Colonic mucosa (tissue), 4 donors: ENCODE measurements at places on chromosomes 12 and 14. TPM values are rescaled to one million over a fixed set of nuclear protein-coding genes. Genes with fewer than 3 reads are reported as not detected.

DNA sequence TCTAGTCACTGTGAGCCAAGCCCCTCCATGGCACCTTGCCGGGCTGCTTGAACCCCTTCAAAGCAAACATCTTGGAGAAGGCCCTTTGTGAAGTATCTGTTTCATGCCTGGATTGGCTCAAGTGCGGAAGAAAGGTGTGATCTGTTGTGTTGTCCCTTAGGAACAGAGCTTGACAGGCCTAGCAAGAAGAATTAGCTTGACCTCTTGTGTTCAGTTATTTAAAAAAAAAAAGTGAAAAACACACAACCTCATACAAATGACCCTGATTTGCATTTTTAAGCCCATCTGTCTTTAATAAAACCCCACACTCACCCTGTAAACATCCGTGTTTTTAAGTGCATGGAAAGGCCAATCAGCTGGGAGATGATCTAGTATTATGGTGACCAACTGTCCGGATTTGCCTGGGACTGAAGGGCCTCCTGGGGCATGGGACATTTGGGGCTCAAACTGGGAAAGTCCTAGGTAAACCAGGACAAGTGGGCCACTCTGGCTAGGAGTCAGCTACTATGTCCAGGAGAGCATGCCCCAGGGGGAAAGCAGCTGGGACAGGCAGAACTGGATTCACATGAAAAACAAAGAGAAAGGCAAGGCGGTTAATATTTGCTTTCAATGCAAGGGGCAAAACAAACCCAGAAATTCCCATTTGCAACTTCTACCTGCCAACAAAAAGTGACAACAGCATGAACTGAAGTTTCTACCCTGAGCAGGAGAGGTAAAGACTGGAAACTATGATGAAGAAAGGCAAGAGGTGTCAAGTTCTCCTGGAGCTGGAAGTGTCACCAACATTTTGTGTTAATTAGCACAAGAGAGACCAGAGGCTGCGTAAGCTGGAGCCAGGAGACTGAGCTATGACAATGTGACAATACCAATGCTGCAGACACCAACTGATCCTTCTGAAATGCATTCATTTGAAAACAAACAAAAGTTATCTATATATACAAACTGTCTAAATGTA is 78.6 kb downstream of the CLMN start:
- no peak for DNase-seq

Gene SAMD15
- total RNA-seq, result 0.72 TPM

Gene DEGS2
- 37.0 TPM for total RNA-seq

DNA sequence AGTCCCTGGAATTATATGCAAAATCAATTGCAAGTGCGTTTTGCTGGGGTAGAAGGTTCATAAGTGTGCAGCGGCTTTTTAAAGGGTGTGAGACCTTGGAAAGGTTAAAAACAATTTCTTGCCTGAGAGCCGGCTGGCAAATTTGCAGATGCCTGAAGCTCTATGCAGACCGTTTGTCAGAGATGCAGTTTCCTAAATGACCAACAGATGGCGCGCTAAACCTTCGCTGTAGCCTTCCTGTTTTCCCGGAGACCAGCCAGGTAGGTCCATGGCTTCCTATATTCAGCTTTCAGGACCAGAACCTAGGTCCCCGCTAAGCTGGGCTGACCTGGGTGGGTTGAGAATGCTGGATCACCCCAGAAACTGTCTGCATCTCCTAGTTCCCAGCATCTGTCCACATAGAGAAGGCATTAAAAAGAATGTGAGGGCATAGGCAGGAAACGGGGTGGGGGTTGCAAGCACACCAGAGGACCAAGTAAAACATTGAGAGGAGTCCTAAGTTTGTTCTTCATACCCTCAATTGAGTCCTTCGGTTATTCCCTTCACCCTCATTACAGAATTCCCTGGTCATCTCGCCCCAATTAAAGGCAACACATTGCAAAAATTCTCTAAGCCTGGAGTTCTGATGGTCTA is 5.7 kb upstream of the NOS1 start:
- DNase-seq, result peak; percentile 74

- DNase-seq, result no peak
Observed at GRCh38 chr12:54041097-54041690, 8.3 kb downstream of the HOXC5 start.
